Transverse colon (tissue), 4 donors: ENCODE measurements at places on chromosomes 1 and 21.

DNA sequence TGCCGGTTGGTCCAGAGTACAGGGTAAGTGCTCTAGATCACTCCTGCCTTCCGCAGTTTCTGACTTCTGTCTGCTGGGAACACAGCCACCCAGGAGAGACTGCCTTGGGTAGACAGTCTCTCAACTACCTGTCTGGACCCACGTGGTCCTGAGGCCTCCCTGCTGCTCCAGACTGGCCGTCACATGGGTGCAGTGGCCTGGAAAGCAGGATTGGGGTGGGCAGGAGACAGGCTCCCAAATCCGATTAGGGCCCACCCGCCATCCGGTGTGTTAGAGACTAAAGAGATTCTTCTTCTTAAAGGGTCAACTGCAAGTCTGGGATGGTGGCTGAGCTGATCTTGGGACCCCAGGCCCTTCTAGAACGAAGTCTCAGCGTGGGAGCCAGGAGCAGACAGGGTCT, 105.5 kb downstream of the EBNA1BP2 start:
- no peak for DNase-seq

DNA sequence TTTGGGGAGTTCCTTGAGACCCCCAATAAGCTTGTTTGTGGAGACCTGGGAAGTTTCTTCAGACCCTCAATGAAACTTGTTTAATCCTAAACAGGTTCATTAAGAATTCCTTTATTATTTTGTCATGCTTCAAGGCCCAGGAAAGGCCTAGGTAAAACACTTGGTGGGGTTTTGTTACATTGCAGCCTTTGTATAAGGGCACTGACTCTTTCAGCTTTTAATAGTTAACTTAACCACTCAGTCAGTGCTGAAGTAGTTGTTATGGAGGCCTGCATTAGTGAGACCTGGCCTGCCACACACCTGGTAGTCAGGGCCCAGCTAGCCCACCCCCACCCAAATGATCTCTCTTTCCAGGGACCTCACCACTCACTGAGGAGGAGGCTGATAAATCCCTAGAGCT, 103.7 kb downstream of the FCRL5 start:
- DNase-seq = no peak

- DNase-seq = no peak
These were observed 12.9 kb upstream of the DISC1 start for GRCh38 chr1:231613419-231614349.

DNA sequence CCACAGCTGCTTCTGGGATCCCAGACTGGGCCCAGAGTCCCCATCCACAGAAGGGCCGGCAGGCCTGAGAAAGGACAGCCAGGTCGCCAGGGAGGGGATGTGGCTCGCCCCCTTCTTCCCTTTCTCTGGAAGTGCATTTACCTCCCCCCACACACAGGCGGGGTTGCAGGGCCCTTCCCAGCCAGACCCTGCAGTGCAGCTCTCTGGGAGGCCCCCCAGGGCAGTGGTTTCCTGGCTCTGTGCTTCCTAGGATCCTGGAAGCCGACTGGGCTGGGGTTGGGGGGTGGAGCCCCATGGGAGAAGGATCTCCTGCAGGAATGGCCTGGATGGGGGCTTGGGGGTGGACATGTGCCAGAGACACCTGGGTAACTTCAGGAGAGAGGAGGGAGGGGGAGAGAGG, 4.2 kb upstream of the COL6A1 start:
- DNase-seq = peak; percentile 24

GRCh38 chr1:41955461-41956159, 36.9 kb upstream of the HIVEP3 start:
- no peak for DNase-seq

DNA sequence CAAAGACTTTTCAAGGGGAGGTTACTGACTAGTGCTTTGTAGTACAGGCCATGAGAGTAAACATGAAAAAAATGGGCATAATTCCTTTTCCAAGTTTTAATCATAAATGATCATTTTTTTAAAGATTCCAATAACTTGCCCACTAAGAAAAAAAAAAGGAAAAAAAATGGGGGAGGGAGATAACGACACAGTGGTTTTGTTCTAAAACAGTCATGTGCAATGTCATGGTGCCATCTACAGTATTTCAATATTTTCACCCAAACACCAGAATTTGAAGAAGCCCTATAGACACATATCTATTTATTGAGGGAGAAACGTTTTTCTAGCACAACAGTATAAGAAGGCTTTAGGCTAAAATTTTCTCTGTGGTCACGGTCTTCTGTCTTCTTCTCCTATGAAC, 250.2 kb downstream of the LTN1 start:
- no peak for DNase-seq
